ENCODE measurements at places on chromosomes 5 and 9.

GRCh38 chr9:21689854-21690253 is 112.6 kb upstream of the MTAP start:
- no peak for DNase-seq

DNA sequence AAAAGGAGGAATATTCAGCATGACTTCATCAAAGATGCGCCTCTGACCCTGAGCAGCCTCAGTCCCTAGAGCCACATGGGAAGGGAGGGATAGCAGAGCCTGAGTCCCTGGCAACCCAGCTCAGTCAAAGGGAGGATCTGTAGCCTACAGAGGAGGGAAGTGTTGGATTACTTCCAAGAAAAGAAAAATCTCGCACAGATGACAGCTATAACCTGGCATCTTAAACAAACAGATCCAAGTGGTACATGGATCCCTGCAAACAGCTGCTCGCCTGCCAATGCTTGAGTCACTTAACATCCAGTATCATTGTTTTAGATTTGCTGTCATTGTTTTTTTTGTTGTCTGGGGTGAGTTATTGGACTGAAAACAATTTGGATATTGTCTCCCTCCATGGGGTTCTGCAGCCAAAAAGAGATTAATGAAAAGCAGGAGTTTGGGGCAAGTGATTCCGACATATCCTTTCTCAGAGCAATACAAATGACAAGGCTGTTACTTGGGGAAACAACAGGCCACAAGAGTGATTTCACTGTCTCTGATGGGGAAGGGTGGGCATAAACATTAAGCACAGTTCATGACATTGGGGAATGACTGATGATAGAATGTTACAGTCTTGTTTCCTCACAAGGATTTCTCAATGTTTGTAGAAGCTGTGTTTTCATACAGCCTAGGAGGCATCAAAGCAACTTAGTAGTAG is 153.5 kb upstream of the KIF2A start:
- no peak for DNase-seq

DNA sequence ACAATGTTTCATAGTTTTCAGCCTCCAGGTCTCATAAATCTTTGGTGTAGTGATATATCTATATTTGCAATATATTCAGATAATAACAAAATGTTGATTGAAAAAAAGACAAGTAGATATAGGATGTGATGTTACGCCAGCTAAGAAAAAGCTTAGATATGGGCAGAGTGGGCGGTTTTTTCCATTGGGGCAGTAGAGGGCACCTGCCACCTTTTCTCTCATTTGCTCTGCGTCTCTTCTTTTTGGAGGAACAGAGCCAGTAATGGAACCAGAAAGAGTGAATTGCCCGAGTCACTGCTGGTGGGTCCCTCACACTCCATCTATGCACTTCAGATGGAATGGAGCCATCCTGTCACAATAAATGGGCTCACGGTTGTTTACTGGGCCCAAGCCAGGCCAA is 62.1 kb upstream of the FANCC start:
- no peak for DNase-seq

- peak; percentile 66 for DNase-seq
These were observed at the start of gene TMEM38B for GRCh38 chr9:105694190-105694847. TMEM38B (plus strand) TSS chr9:105694541; CDS start chr9:105694661, 120 bp downstream.

- DNase-seq = no peak
These were observed 564.3 kb downstream of the ZNF608 start for GRCh38 chr5:124182133-124182532.
